ENCODE measurements at places on chromosomes 2 and 18.

DNA sequence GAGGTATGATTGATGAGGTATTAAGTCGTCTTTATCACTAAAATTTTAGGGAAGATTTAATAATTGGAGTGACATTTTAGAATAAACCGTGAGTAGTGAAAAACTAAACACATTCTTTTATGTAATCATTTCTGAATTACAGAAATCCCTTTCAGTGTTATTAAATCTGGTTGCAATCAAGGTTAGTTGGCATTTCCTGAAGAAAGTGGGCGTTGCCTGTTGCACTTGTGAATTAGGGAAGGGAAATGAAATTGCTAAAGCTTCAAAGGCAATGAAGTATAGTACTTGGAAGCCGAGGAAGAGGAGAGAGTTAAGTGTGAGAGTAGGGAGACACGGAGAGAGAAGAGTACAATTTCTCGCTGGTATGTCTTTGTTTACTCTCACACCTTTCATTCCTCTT, 274.5 kb downstream of the SLC8A1 start:
- DNase-seq, result no peak

GRCh38 chr2:225040856-225041206, 1.4 kb downstream of the DOCK10 start:
- no peak for DNase-seq

DNA sequence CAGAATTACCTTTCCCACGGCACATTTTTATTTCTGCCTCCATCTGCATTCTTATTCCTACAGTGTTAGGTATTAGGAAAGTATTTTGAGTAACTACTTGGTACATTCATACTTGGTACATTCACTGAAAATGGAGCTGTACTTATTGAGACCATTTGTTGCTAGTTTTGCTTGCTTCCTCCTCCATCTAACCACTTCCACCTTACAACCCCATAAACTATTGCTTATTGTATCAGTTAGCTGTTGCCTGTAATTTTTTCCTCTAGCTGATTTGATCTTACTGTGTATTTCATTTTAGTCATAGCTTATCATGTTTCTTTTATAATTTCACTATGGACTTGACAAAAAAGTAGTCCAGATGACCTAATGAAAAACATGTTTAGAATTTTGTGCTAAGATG, 50.7 kb downstream of the AFTPH start:
- DNase-seq, result no peak

DNA sequence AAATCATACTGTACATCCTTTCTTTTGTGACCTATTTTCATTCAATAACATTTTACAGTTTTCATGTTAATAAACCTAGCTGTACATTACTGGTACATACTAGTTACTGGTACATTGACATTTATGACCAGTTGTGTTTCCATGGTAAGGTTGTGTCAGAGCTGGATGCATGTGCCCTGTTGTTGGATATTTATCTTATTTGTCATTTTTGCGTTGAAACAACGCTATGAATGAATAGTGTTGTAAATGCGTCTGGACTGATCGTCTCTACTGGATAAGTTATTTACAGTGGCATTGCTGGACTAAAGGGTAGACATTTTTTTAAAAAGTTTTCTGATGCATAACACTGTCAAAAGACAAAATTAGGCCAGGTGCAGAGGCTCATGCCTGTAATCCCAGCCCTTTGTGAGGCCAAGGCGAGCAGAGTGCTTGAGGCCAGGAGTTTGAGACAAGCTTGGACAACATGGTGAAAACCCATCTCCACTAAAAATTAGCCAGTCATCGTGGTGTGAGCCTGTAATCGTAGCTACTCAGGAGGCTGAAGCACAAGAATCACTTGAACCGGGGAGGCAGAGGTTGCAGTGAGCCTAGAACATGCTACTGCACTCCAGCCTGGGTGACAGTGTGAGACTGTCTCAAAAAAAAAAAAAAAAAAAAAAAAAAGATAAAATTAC, 40.2 kb downstream of the MCFD2 start:
- no peak for DNase-seq

GRCh38 chr2:133221398-133221797, 346.9 kb downstream of the NCKAP5 start:
- DNase-seq, result no peak

- peak; percentile 5 for DNase-seq
Measured at GRCh38 chr2:393711-394696, 106.1 kb upstream of the ALKAL2 start.

GRCh38 chr2:138658187-138658894, 121.8 kb downstream of the NXPH2 start:
- DNase-seq, result no peak

- no peak for DNase-seq
Measured at GRCh38 chr2:50646226-50646625, 385.7 kb downstream of the NRXN1 start.

- peak; percentile 38 for DNase-seq
Measured at GRCh38 chr2:121650315-121650930, 1.2 kb upstream of the CLASP1 start.

GRCh38 chr18:74124642-74125041, 23.0 kb downstream of the FBXO15 start:
- no peak for DNase-seq

DNA sequence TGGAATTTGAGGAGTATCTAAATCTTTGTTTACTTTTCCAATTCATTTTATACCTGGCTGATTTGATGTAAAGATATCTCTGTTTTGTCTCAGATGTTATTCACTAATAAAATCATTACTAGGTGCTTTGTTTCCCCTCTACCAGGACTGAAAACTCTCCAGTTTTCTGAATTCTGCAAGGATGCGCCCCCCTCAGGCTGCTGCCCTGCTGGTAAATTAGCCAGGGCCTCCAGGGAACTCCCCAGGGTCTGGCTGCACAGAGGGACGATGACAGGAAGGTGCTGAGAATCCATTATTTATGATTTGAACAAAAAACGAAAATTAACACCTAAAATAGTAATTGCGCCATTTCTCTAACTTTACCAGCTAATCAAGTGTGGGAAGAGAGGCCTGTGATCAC, 541.2 kb upstream of the POU3F3 start:
- DNase-seq, result no peak

DNA sequence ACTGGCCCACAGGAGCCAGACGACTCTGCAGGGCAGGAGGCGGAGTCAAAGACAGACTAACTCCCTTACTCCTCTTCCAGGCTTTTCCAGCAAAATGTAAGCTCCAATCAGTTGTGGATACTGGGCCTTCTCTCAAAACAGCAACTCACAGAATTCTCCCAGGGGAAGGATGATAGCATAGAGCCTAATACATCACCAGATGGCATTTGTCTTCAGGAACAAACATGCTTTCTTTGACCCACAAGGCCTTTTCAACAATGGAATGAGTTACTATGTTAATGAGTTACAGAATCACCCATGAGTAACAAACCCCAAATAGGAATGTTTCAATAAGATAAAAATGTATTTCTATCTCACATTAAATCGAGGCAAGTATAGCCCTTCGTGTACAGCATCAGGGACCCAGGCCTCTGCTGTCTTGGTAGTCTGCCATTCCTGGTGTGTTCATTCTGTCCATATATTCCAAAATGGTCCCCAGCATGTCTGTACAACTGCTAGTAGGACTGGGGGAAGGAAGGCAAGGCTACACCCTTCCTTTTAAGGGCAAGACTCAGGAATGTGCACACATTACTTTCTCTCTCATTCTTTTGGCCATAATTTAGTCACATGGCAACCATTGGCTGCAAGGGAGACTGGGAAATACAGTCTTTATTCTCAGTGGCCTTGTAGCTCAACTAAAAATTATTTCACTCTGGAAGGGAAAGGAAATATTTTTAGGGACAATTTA, 76.4 kb downstream of the BOD1L2 start:
- DNase-seq, result peak; percentile 6

GRCh38 chr2:146267093-146267492, 1577.7 kb upstream of the ACVR2A start:
- DNase-seq, result peak; percentile 48

DNA sequence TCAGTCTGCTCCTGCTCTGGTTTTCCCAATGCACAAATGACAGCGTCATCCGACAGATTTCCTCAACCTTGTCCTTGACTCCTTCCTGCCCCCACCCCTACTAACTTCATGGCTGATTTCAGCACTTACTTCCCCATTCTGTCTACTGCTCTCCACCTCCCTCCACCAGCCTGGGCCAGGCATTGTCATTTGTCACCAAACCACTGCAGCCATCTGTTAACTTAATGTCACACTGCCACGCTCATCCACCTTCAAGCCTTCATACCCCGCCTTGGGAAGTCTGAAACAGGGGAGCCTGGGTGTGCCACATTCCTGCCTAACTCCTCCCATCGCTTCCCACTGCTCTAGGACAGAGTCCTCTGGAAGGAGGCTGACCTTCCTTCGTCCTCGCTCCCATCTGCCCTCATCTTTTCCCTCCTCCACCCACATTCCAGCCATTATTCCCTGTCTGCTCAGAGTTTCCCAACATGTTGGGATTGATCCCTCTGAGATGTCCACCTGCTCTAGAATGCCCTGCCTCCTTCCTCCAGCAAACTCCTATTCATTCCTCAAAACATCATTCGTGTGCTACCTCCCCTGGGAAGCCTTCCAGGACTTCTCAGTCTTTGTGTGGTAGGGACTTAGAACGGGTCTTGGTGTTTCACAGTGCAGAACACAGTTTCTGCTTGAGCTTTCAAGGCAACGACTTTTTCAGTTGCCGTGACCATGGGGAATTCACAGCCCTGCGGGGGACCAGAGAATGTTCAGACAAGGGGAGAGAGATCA, 42.2 kb upstream of the SMAD7 start:
- DNase-seq, result peak; percentile 28

DNA sequence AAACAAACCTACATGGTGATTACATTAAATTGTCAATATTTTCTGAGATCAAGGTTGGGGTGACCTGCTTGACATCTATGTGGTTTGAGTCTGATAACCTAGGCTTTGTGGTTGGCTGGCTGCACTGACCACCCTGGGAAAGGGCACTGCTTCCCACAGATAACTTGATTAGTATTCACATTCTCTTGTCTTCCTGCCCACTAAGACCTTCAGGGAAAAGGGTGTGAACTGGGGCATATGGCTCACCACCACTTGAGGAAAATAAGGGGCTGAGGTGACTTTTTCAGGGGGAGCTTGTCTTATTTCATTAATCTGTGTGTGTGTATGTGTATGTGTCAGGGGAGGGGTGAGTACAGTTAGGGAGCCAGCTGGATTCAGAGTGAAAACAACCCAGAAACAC, 1.5 kb downstream of the SMYD1 start:
- DNase-seq, result no peak

GRCh38 chr2:160214461-160215445, 14.7 kb upstream of the ITGB6 start:
- DNase-seq, result peak; percentile 94

DNA sequence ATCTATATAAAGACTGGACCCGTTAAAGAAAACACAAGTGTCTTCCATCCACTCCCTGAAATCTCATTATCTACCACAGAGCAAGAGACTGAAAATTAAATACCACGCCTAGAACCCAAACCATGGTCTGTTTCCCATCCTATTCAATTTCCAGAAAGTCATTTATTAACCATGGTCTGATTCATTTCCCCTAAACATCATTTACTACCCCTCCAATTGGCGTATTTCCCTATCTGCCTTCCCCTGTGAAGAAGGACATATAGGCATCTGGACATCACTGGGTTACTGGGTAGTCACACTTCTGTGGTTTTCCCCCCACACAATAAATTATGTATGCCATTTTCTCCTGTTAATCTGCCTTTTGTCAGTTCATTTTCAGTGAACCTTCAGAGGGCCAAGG, 30.8 kb downstream of the CCDC93 start:
- DNase-seq, result peak; percentile 31

GRCh38 chr18:433298-433697, 67.2 kb downstream of the COLEC12 start:
- peak; percentile 39 for DNase-seq

GRCh38 chr2:55229221-55229620, 2.9 kb downstream of the CLHC1 start:
- DNase-seq, result no peak

DNA sequence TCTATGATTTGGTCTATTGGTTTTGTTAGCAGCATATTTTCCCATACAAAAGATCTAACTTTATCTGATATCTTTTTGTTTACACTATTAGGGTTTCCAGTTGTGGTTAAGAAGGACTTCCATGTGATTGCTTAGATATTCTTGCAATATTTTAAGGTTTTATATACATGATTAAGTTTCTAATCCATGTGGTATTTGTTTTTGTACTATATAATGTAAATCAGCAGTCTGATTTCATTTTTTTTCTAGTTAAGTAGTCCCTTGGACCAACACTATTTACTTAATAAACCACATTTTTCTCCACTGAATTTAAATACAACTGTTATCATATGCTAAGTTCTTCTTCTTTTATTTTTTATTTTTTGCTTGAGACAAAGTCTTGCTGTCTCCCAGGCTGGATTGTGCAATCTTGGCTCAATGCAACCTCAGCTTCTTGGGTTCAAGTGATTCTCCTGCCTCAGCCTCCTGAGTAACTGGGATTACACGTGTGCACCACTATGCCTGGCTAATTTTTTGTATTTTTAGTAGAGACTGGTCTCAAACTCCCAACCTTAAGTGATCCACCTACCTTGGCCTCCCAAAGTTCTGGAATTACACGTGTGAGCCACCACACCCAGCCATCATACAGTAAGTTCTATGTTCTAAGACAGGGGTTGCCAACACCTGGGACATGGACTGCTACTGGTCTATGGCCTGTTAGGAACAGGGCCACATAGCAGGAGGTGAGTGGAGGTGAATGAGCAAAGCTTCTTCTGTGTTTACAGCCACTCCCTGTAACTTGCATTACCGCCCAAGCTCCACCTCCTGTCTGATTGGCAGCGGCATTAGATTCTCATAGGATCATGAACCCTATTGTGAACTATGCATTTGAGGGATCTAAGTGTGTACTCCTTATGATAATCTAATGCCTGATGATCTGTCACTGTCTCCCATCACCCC, 58.5 kb upstream of the RAB27B start:
- DNase-seq, result peak; percentile 39

DNA sequence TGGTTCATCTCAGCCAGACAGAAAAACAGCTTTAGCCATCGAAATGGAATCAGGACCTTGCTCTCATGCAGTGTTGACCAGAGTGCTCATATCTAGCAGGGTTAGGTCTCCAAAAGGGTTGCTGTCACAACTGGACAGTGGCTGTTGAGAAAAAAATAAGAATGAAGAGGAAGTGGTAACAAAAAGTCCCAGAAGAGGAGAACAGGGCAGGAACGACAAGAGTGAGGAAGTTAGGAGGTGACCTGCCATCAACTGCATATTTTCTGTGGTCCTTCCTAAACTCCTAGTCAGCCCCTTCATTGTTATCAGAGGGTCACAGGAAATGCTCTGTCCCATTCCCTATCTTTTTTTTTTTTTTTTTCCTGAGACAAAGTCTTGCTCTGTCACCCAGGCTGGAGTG, 188.1 kb upstream of the LINC00305 start:
- no peak for DNase-seq

Data from EH (cell line).